ENCODE measurements at places on chromosomes 12 and 14.

- DNase-seq = no peak
Measured at GRCh38 chr12:80226576-80226975, 127.2 kb downstream of the OTOGL start.

- no peak for DNase-seq
Measured at GRCh38 chr12:65923228-65923627, 98.9 kb downstream of the HMGA2 start.

- DNase-seq = no peak
Measured at GRCh38 chr12:112574896-112575558, 156.3 kb downstream of the PTPN11 start.

DNA sequence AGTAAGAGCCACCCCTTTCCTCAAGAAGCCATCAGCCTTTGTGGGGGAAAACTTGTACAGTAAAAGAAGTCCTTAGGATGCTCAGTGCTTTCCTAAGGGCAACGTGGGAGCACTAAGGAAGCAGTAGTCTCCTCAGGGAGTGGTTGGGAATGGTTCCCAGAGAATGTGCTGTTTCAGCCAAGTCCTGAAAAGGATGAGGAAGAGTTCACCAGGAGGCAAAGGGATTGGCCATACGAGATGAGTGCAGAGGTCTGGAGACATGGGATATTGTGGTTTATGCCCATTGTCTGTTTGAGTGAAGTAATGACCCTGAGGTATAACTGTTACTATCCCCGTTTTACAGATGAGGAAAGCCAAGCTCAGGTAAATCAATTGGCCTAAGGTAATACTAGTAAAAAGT, 86.0 kb upstream of the ATF1 start:
- no peak for DNase-seq

GRCh38 chr12:120399531-120399930, 30.6 kb upstream of the MSI1 start:
- DNase-seq = no peak

DNA sequence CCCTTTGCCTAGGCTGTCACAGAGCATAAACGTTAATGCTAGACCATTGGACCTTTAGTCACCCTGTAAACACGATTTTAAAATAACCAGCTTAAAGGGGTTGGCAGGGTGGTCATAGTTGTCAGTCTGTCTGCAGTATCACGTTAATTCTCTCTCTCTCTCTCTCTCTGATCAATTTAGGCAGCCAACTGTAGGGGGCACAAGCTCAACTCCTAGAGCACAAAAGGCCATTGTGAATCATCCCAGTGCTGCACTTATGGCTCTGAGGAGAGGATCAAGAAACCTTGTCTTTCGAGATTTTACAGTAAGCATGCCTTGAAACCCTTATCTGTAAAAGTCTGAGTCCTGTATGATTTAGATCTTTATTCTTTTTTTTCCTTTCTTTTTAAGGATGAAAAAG, 97.1 kb downstream of the SCAF11 start:
- DNase-seq = no peak

DNA sequence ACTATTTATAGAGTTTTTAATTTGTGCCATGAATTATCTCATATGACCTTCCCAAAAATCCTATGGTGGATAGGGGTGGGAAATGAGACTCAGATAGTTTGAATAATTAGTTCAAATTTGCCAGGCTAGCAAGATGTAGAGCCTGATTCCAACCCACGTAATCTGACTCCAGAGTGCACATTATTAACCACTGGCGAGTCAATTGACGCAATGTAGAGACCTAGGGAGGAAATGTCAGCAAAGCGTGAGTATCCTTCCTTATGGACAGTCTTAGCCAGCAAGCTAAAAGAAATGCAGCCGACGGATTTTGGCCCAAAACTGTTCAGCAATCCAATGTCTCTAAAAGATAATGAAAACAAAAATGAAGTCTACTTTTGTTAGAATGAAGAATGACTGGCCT, 193.3 kb upstream of the KRR1 start:
- DNase-seq = no peak

DNA sequence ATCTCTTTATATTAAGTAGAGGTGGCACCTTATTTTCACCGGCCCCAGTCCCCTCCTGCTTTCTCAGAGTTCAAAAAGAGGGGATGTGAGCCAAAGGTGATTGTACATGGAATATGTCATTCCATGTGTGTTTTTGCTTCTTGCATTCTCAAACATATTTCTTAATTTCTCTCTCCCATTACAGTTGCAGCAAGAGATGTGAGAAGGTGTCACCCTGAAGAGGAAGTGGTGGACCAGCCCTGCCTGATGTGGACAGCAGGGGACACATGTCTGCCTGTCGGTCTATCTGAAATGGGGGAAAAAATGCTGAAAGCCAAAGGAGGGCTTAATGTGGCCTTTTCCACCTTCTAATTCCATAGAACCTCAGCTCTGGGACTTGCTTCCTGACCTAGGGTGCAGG, 1.9 kb upstream of the FOXN3 start:
- DNase-seq = no peak

Data from effector CD4-positive, alpha-beta T cell (primary cell).